ENCODE measurements at places on chromosomes 6 and 20.

- H3K4me3 ChIP-seq, result no peak overlapping the region
- peaks cover 6% of the 10 kb centered on the region for H3K27me3 ChIP-seq
- H3K36me3 ChIP-seq, result no peaks in the 10 kb centered on the region
- no peaks in the 10 kb centered on the region for H3K4me1 ChIP-seq
Observed at GRCh38 chr6:88532241-88532860, 366.2 kb upstream of the CNR1 start.

DNA sequence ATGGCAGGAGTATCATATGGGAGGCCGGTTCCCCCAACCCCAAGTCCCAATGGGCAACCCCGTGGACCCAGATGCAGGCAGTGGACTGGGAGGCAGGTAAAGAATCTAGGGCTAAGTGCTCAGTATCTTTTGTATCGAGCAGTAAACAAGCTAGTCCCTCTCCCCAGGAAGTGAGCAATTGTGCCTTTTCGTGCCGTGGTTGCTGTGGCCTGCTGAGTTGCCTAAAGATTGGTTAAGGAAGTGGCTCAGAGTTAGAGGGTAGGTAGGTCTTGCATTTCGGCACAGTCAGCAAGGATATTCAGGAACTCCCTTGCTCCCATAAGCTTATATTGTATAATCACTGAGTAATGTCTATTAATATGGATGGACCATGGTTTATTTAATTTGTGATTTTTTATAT, 1.3 kb upstream of the DNAH8 start:
- peaks cover 31% of the 10 kb centered on the region for H3K27me3 ChIP-seq
- peaks cover 25% of the 10 kb centered on the region for H3K4me1 ChIP-seq
- peak overlapping the region; percentile 92 for H3K27ac ChIP-seq
- H3K4me3 ChIP-seq, result no peak overlapping the region

- no peak overlapping the region for H3K27ac ChIP-seq
- H3K36me3 ChIP-seq, result no peaks in the 10 kb centered on the region
- DNase-seq, result no peak
- no peaks in the 10 kb centered on the region for H3K4me1 ChIP-seq
Observed at GRCh38 chr6:165404296-165404695, 94.9 kb upstream of the C6orf118 start.

DNA sequence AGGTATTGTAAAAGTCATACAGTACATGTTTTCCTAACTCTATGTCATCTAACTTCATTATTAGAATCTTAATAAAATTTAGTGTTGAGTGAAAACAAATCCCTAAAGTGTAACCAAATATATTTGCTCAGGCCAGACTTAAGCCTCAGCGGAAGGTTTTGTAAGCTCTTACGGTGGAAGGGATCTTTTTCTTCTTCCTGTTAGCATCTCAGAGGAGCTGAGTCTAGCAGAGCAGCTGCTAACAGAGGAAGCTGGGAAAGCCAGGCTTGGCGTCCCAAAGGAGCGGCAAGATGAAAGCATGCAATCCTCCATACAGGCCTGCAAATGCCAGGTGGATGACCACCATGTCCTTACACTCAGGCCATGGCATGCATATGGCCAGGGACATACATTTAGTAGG, 72.4 kb downstream of the ADTRP start:
- peaks cover 6% of the 10 kb centered on the region for H3K36me3 ChIP-seq
- no peak overlapping the region for H3K4me3 ChIP-seq
- no peak overlapping the region for H3K27ac ChIP-seq
- H3K4me1 ChIP-seq, result peaks cover 21% of the 10 kb centered on the region

GRCh38 chr6:105537981-105538578, 135.2 kb upstream of the PREP start:
- no peaks in the 10 kb centered on the region for H3K36me3 ChIP-seq
- DNase-seq, result no peak
- H3K27ac ChIP-seq, result no peak overlapping the region
- H3K27me3 ChIP-seq, result no peaks in the 10 kb centered on the region

DNA sequence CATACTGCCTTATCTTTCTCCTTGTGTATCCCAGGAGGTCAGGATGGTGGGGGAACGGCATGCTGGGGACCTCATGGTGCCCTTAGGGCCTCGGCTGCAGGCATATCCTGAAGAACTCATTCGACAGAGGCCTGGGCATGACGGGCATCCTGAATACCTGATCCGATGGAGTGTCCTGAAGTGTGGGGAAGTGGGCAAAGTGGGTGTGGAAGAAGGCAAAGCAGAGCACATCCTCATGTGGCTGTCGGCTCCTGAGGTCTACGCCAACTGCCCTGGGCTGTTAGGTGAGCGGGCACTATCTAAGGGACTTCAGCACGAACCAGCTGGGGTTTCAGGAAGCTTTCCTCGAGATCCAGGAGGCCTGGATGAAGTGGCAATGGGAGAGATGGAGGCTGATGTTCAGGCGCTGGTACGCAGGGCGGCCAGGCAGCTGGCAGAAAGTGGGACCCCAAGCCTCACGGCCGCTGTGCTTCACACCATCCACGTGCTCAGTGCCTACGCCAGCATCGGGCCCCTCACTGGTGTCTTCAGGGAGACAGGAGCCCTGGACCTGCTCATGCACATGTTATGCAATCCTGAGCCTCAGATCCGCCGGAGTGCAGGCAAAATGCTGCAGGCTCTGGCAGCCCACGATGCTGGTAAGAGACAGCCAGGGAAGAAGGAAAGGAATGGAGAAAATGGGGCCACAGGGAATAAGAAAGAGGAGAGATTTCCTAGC, 2.4 kb downstream of the CUL9 start:
- H3K27me3 ChIP-seq, result no peaks in the 10 kb centered on the region
- peaks cover 31% of the 10 kb centered on the region for H3K36me3 ChIP-seq
- H3K4me1 ChIP-seq, result peaks cover 51% of the 10 kb centered on the region
- peak; percentile 18 for DNase-seq
- no peak overlapping the region for H3K27ac ChIP-seq

- H3K27ac ChIP-seq, result no peak overlapping the region
- H3K36me3 ChIP-seq, result no peaks in the 10 kb centered on the region
- H3K4me1 ChIP-seq, result no peaks in the 10 kb centered on the region
- DNase-seq, result no peak
- H3K4me3 ChIP-seq, result no peak overlapping the region
- peaks cover 4% of the 10 kb centered on the region for H3K27me3 ChIP-seq
Observed at GRCh38 chr6:129921169-129921817, 60.2 kb upstream of the TMEM244 start.

- H3K27me3 ChIP-seq, result no peaks in the 10 kb centered on the region
- H3K4me1 ChIP-seq, result peaks cover 4% of the 10 kb centered on the region
- H3K36me3 ChIP-seq, result no peaks in the 10 kb centered on the region
- H3K4me3 ChIP-seq, result no peak overlapping the region
- H3K27ac ChIP-seq, result no peak overlapping the region
Observed at GRCh38 chr6:110939429-110940200, 18.9 kb upstream of the GTF3C6 start.

GRCh38 chr6:136173519-136174507, 76.3 kb downstream of the MTFR2 start:
- H3K27ac ChIP-seq, result no peak overlapping the region
- peaks cover 12% of the 10 kb centered on the region for H3K4me1 ChIP-seq
- H3K4me3 ChIP-seq, result no peak overlapping the region
- no peaks in the 10 kb centered on the region for H3K36me3 ChIP-seq
- DNase-seq, result peak; percentile 28

- H3K36me3 ChIP-seq, result peaks cover 24% of the 10 kb centered on the region
- H3K27me3 ChIP-seq, result peaks cover 3% of the 10 kb centered on the region
- H3K27ac ChIP-seq, result peak overlapping the region; percentile 92
- peaks cover 58% of the 10 kb centered on the region for H3K4me1 ChIP-seq
- no peak for DNase-seq
- peak overlapping the region; percentile 86 for H3K4me3 ChIP-seq
Observed at GRCh38 chr6:134177236-134177635, 124.8 kb upstream of the SLC2A12 start.

- H3K36me3 ChIP-seq, result no peaks in the 10 kb centered on the region
- peaks cover 16% of the 10 kb centered on the region for H3K27me3 ChIP-seq
- H3K4me3 ChIP-seq, result no peak overlapping the region
- H3K27ac ChIP-seq, result no peak overlapping the region
- peaks cover 7% of the 10 kb centered on the region for H3K4me1 ChIP-seq
Observed at GRCh38 chr20:5041433-5041832, 40.1 kb upstream of the SLC23A2 start.

- peaks cover 10% of the 10 kb centered on the region for H3K4me1 ChIP-seq
- no peak overlapping the region for H3K27ac ChIP-seq
- no peak overlapping the region for H3K4me3 ChIP-seq
- no peak for DNase-seq
- no peaks in the 10 kb centered on the region for H3K27me3 ChIP-seq
Observed at GRCh38 chr6:34961574-34961973, 72.5 kb downstream of the ANKS1A start.

GRCh38 chr6:98586163-98586562, 248.2 kb upstream of the POU3F2 start:
- no peaks in the 10 kb centered on the region for H3K36me3 ChIP-seq

DNA sequence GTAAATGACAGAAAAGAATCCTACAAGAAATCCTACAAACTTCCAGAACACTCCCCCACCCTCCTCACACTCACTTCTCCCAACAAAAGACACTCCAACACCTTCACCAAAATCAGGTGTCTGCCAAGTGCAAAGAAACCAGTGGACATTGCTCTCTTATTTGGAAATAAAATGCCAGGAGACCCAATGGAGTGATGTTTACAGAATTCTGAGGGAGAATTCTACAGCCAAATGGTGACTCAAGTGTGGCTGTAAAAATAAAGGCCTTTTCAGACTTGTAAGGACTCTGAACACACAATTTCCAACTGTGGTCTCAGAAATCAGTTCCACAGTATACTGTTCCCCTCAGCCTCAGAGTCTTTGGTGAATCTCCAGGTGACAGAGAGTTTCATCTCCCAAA, 109.6 kb upstream of the CARMIL1 start:
- H3K36me3 ChIP-seq, result peaks cover 4% of the 10 kb centered on the region
- peaks cover 5% of the 10 kb centered on the region for H3K27me3 ChIP-seq
- no peak overlapping the region for H3K27ac ChIP-seq
- H3K4me3 ChIP-seq, result no peak overlapping the region
- no peak for DNase-seq
- H3K4me1 ChIP-seq, result peaks cover 41% of the 10 kb centered on the region

DNA sequence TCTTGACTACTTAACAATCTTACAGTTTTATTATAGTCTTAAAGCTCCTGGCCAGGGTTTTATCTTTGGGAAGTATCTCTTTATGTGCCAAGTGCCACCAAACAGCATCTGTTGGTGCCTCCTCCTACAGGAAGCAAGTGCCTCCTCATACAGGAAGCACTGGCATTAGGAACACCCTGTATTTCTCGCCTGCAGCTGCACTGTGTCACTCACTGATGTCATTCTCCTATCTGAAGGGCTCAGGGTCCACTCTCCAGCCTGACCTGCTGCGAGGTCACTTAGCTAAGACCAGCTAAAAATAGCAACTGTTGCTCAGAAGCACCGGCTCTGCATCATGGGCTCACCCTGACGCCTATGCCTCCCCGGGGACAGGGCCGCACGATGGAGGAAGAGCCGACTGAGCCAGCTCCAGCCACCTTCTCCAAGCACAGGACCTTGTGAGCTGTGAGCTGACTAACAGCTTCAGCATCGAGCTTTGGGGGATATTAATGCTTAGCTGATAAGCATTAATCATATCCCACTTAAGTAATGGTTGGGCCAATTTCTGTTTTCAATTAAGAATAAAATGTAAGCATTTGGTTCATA, 66.3 kb upstream of the CD93 start:
- no peak overlapping the region for H3K4me3 ChIP-seq
- peaks cover 24% of the 10 kb centered on the region for H3K4me1 ChIP-seq
- no peaks in the 10 kb centered on the region for H3K36me3 ChIP-seq
- DNase-seq, result no peak
- H3K27me3 ChIP-seq, result peaks cover 38% of the 10 kb centered on the region
- no peak overlapping the region for H3K27ac ChIP-seq

DNA sequence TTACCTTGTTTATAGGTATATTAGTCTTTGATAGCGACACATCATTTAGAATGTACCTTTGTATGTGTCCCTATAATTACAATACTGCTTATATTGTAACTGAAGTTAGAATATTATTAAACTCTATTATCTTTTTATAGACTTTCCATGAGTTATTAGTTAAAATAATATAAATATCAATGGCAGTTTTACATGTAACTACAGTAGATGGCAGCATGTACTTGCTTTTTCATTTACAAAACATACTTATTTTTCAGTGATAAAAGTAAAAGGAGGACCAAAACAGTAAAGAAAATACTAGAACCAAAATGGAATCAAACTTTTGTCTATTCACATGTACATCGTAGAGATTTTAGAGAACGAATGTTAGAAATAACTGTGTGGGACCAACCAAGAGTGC, 364.3 kb downstream of the RIMS1 start:
- no peak overlapping the region for H3K27ac ChIP-seq
- H3K4me3 ChIP-seq, result no peak overlapping the region
- H3K4me1 ChIP-seq, result no peaks in the 10 kb centered on the region
- no peak for DNase-seq
- no peaks in the 10 kb centered on the region for H3K27me3 ChIP-seq
- no peaks in the 10 kb centered on the region for H3K36me3 ChIP-seq

DNA sequence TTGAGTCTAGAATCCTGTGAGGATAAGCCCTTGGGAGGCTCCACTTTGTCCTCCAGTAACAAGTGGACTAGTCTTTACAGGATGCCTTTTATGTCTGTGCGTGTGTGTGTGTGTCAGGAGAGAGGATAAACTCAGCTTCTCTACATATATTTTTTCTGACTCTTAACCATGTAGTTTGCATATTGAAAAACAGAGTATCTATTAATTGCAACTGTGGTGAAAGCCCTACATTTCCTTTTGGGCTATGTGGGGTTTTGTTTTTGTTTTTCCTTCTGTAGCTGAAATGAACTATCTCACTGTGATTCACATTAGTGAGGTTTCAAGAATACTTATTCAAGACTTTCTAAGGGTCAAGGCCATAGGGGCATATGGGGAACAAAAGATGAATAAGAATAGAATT, 17.7 kb downstream of the TPBG start:
- H3K27me3 ChIP-seq, result no peaks in the 10 kb centered on the region
- no peaks in the 10 kb centered on the region for H3K36me3 ChIP-seq
- no peak for DNase-seq
- no peaks in the 10 kb centered on the region for H3K4me1 ChIP-seq
- H3K4me3 ChIP-seq, result no peak overlapping the region
- H3K27ac ChIP-seq, result no peak overlapping the region

DNA sequence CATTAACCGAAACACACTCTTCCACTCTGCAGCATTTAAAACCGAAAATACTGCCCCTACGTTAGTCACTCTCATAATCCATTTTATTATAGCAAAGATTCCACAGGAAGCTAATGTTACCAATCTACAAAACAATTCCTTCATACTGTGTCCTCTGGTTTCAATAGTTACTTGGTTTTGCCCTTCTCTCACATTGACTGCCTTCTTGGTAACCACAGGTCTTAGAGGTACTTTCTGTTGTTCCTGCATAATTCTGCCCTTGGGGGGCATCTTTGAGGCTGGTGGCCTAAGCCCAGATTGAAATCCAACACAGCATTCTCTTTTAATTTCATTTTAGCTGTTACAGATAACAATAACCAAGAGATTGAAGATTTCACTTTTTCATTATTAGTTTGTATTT, 9.8 kb upstream of the DCBLD1 start:
- H3K4me3 ChIP-seq, result no peak overlapping the region
- no peaks in the 10 kb centered on the region for H3K36me3 ChIP-seq
- DNase-seq, result no peak

DNA sequence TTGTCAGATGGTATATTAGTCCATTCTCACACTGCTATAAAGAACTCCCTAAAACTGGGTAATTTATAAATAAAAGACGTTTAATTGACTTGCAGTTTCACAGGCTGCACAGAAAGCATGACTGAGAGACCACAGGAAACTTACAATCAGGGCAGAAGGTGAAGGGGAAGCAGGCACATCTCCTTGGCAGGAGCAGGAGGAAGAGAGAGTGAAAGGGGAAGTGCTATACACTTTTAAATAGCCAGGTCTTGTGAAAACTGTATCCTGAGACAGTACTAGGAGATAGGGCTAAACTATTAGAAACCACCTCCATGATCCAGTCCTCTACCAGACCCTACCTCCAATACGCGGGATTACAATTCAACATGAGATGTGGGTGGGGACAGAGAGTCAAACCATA, 193.9 kb upstream of the KCNG1 start:
- H3K36me3 ChIP-seq, result no peaks in the 10 kb centered on the region
- no peak overlapping the region for H3K4me3 ChIP-seq
- DNase-seq, result no peak
- peaks cover 45% of the 10 kb centered on the region for H3K27me3 ChIP-seq

Measured in activated naive CD4-positive, alpha-beta T cell treated with anti-CD3 and anti-CD28 coated beads, Interleukin-2, amount 10 ng/mL, durations not matched to agents 7 days and 5 days (primary cell).